ENCODE measurements at places on chromosomes 2 and 18.

DNA sequence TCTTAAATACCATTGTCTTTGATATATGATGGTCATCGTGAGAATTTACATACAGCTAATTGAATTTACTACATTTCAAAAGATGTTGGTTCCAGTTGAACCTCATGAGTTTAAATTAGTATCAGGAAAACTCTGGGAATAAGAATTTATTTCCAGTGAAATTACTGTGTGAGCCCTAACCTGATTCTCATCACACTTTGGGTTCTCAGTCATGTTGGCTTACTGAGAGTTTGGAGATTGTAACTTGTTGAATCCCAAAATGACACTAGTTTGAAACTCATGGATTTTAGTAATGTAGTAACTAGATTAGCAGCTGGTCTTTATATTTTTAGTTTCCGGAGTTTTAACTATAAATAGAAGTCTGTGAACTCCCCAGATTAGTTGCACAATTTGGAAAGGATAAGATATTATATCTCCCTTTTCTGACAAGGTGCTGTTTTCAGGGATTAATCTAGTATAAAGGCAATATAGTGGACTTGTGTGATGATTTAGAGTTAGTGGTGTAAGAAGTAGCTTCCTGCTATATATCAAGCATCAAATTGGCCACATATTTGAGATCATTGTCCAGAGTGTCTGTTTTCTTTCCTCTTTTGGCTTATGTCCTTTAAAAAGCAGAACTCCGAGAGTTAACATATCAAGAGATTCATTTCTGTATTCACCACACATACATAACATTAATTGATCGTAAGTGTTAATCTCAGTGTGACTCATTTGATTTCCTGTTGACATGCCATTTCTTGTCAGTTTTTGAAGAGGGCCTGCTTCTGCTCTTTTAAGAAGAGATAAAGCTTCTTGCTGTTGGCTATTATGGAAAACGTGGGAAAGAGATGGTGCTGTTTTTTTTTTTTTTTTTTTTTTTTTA, 15.7 kb downstream of the NDUFV2 start:
- no peak for DNase-seq

- DNase-seq: no peak
Observed at GRCh38 chr2:102498414-102498813, 25.4 kb downstream of the SLC9A4 start.

DNA sequence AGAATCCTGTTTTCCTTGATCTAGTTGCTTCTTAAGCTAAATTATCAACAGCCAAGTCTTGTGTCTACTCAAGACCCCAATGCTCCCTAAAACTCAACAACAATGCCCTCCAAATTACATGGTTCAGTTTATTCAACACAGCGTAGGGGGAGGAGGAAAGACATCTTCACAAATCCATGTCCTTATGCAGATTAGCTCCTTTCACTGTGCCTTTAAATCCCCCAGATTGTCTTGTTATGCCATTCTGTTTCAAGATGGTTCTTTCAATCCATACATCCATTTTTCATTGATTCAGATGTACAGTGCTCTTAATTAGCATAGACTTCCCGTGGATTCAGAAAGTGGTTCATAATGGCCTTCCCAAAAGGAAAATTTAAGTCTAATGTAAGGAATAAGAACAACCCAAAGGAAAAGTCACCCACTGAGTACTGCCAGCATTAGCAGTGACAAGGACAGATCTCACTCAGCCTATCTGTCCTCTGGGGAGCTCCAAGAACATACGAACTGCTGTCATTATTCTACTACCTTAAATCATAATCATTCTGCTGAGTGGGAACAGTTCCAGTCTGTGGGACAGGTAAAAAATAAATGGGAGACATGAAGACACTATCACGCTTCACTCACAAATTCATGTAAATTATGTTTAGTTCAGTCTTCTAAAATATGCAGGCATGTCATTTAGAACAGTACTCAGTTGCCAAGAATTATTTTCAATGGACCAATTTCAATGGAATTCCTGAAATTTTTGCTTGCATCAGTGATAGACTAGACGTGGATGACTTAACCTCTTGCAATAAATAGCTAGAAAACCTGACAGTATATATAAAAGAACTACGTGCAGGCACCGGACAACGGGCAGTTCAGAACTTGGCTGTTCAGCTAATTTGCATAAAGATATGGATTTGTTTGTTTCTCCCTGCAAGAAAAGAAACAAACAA, 58.9 kb upstream of the RNU4ATAC start:
- DNase-seq: no peak

DNA sequence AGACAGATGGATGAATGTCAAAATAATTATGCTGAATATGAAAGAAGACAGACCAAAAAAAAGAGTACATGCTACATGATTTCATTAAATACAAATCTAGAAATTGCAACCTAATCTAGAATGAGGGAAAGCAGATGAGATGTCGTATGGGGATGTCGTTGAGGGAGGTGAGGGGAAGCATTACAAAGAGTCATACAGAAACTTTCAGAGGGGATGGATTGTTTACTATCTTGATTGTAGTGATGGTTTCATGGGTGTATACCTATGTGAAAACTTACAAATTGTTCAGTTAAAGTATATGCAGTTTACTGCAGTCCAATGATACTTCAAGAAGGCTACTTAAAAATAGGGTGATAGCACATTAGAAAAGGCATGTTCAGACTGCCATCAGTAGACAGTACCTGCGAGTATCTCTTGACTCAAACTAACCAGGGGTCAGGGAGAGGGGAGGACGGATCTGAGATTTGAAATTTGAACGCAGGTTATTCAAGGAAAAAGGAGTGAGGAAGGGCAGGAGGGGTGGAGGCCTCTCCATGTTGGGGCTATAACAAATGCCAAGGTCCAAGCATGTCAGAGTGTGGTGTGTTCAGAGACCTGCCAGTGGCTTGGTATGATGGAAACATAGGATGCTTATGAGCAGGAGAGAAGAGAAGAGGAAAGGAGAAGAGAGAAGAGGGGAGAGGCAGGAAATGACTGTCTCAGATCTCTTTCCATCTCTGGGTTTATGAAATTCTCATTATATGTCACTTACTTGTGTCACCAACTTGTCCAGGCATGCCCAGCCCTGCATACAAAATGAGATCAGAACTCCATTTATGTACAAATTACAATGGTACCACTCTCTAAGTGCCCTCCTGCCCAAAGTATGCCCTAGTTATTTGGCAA, 257.3 kb upstream of the CXCR4 start:
- no peak for DNase-seq

- DNase-seq: no peak
Observed at GRCh38 chr2:196249860-196250259, 78.5 kb upstream of the STK17B start.

DNA sequence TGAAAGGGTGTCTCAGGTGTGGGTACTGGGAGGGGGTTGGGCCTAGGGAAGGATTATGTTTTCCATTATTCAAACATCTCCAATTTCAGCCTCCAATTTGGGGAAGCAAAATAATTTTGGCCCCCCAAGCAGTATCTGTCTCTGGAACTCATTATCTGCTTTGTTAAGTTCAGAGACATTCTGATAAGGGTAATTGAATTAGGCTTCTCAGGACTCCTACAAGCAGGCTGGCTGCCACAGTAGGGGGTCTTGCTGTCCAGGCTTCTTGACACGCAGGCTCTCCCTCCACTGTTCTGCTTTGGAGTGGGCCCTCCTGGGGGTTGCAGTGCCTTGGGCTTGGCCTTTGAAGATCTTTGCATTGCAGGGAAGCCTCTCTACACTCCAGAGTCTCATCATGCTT, 108.1 kb upstream of the SIX2 start:
- DNase-seq: no peak

DNA sequence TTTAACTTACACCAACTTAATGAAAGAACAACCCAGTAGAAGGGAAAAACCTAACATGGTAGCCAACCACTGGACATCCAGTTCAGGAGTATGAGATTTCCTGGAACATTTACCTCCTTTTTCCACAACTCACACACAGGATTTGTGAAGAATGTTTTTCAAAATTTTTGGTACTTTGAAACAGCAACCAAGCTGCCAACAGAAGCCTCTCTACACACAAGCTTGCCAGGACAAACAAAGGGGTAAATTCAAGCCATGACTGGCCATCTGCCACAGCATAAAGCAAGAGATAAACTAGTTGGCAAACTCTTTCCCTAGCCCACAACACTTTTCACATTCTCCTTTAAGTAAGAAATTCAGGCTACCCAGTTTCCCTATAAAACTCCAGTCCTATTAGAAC, 21.4 kb downstream of the MGAT4A start:
- DNase-seq: no peak

DNA sequence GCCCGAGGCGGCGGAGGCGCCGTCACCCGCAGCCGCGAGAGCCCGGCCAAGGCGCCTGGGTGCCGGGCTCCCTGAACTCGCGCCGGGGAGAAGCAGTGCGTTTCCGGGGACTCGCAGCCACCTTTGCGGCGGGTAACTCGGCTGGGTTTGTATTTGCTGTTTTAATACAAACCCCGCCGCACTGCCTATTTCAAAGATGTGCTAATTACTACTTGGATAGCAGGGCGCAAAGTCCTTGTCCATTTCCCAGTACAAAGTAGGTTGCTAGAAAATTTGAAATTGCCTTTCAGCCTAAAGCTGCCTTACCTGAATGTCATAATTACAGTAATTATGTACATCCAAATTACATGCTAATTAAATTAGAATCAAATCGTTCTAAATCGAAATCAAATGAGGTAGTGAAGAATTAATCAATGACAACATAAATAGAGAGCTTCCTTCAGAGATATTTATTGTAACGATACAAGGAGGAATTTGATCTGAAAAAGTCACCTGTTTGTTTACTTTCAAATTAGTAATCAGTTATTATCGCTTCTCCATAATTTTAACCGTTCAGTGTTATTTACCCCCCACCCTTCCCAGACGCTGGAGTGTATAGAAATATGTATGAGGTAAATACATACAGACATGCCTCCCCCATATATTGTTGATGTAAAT, 8.1 kb downstream of the SP9 start:
- no peak for DNase-seq

GRCh38 chr2:16214391-16214790, 274.0 kb downstream of the MYCN start:
- no peak for DNase-seq

GRCh38 chr18:67279988-67280387, 236.5 kb downstream of the DSEL start:
- DNase-seq: no peak

DNA sequence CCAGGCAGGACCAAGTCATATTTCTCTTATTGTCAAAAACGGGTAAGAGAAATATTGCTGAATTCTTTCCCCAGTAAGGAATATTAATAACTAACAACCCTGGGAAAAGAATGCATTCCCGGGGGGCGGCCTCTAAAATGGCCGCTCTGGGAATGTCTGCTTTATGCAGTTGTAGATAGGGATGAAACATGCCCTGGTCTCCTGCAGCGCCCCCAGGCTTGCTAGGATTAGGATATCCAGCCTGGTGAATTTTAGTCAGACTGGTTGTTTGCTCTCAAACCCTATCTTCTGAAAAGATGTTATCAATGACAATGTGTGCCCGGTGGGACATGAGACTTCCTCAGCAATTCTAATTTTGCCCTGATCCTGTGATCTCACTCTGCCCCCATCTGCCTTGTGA, 448.1 kb downstream of the PTH2R start:
- DNase-seq: no peak

- peak; percentile 56 for DNase-seq
Observed at GRCh38 chr2:12501469-12502158, 215.1 kb upstream of the TRIB2 start.

DNA sequence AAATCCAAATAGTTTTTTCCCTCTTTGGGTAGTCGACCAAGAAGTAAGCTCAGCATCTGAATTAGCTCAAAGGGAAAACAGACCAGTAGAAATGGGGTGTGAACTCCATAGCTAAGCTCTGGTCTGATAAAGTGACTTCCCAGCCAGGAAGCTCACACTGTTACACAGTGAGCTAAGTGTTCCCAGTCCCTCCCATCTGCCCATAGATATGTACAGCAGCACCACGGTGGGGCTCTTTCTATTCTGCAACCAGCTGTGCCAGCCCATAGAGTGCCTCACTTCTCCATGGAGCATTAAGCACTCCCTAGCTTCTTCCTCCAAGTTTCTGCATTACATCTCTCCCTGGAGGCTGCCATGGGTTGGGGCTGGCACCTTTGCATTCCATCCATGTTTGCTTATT, 27.6 kb upstream of the NEMP2 start:
- no peak for DNase-seq

- DNase-seq: no peak
Observed at GRCh38 chr2:1718339-1719220, 25.7 kb downstream of the PXDN start.

GRCh38 chr18:58695772-58696171, 24.5 kb downstream of the MALT1 start:
- DNase-seq: no peak

- DNase-seq: no peak
Observed at GRCh38 chr2:111946294-111947114, 48.1 kb downstream of the MERTK start.

GRCh38 chr2:208929139-208929864, 494.5 kb upstream of the MAP2 start:
- no peak for DNase-seq

- DNase-seq: no peak
Observed at GRCh38 chr18:48922226-48922800, 28.5 kb downstream of the SMAD7 start.

- no peak for DNase-seq
Observed at GRCh38 chr2:120431386-120432292, 85.7 kb downstream of the INHBB start.

GRCh38 chr2:62774555-62775366, 69.2 kb downstream of the EHBP1 start:
- DNase-seq: peak; percentile 10

DNA sequence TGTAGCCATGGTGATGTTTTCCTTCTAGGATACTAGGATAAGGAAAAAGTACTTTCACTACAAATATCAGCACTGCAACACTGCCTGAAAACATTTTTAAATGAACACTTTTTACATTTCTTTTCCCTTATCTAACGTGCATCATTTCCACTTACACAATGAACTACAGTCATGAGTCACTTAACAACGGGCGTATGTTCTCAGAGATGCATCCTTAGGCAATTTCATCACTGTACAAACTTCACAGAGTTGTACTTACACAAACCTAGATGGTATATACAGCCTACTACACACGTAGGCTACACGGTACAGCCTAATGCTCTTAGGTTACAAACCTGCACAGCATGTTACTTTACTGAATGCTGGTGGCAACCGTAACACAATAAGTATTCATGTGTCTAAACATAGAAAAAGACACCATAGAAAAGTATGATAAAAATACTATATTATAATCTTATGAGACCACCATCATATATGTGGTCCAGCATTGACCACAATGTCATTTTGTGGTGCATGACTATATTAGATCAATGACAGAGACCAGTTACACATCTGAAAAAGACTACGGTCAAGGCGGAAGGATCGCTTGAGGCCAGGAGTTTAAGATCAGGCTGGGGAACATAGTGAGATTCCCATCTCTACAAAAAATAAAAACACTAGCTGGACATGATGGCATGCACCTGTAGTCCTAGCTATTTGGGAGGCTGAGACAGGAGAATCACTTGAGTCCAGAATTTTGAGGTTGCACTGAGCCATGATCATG, 39.8 kb downstream of the WDR33 start:
- DNase-seq: no peak
